ENCODE measurements at places on chromosomes 11 and 22. TPM values are rescaled to one million over a fixed set of nuclear protein-coding genes. Genes with fewer than 3 reads are reported as not detected.

ALX4 gene
- not detected for total RNA-seq

CD3D gene
- 8.0 TPM for total RNA-seq

WDR74 gene
- 45.7 TPM for total RNA-seq

C11orf87 gene
- 0.23 TPM for total RNA-seq

OR52H1 gene
- total RNA-seq, result 0.22 TPM

ZNF215 gene
- 1.9 TPM for total RNA-seq

BBOX1 gene
- total RNA-seq, result not detected

RANGAP1 gene
- total RNA-seq, result 80.2 TPM

FAM83F gene
- 0.14 TPM for total RNA-seq

OTOG gene
- not detected for total RNA-seq

ARVCF gene
- total RNA-seq, result 31.5 TPM

SAA1 gene
- total RNA-seq, result 38.1 TPM

SCGB1D2 gene
- total RNA-seq, result not detected

HBE1 gene
- total RNA-seq, result 3.7 TPM

OR10W1 gene
- not detected for total RNA-seq

IL10RA gene
- 43.2 TPM for total RNA-seq

AIP gene
- total RNA-seq, result 93.7 TPM

RASSF10 gene
- not detected for total RNA-seq

UBE2L3 gene
- total RNA-seq, result 50.1 TPM

MOGAT2 gene
- total RNA-seq, result 0.14 TPM

OR8D4 gene
- not detected for total RNA-seq

GGTLC2 gene
- not detected for total RNA-seq

CASP4 gene
- total RNA-seq, result 33.8 TPM

SEC14L6 gene
- total RNA-seq, result 0.36 TPM

SERPINH1 gene
- 267 TPM for total RNA-seq

TTC36 gene
- total RNA-seq, result 7.3 TPM

SMC1B gene
- not detected for total RNA-seq
